Gastrocnemius medialis (tissue), 4 donors: ENCODE measurements at places on chromosomes 2 and 18.

DNA sequence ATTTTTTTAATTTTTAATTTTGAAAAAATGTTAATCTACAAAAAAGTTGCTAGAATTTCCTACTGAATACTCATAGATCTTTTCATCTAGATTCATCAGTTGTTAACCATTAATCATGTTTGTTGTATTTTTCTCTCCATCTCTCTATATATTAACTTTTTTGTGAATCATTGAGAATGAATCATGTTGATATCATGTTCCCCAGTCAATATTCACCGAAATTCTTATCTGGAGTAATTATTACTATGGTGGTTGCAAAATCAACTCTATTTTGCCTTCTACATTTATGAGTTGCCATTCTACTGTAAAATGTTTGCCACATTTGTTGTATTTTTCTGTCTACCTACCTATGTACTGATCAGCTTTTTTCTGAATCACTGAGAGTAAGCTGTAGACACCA lies 154.0 kb downstream of the SPP2 start:
- DNase-seq = no peak

DNA sequence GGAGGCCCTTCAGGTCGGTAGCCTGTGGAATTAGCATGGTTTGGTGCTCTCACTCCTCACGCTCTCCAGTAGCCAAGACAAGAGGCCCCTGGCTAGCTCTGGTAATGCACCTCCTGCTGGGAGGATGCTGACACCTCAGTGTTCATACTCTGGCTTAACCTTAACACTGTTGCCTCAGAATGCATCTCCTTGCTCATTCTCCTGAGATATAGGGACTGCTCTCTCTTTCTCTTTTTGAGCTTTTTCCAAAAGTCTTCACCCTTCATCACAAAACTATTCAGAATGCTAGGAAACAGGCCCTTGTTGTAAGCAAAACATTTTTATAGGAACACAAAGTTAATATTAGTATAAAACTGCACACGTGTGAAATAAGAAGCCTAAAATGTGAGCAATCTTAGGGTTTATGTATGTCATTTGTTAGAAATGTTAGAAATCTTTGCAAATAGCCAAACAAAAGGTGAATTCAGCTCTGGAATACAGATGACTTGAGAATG lies 17.3 kb upstream of the IMPA2 start:
- DNase-seq = no peak

- DNase-seq = no peak
Observed at GRCh38 chr18:12711446-12711845, 8.6 kb downstream of the PSMG2 start.

- no peak for DNase-seq
Observed at GRCh38 chr2:212766921-212767320, 228.3 kb upstream of the ERBB4 start.

DNA sequence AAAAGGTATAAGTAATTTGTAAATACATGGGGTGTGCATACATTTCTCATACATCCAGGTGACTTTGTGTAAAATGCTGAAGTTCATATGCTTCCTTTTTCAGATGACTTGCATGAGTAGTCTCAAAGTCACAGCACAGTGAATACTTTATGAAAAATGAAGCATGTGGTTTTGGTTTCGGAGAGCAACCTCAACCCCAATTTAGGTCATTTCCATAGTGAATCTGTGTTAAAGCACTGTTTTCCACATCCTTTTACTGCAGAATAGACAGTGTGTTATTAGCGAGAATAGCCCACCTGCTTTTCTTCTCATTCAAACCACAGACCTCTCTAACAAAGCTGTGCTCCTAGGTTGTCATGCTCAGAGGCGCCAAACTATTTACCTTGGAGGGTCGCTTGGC lies 204.4 kb upstream of the RASGRP3 start:
- no peak for DNase-seq

GRCh38 chr18:79950515-79951341 lies 725 bp downstream of the SLC66A2 start:
- DNase-seq = no peak

DNA sequence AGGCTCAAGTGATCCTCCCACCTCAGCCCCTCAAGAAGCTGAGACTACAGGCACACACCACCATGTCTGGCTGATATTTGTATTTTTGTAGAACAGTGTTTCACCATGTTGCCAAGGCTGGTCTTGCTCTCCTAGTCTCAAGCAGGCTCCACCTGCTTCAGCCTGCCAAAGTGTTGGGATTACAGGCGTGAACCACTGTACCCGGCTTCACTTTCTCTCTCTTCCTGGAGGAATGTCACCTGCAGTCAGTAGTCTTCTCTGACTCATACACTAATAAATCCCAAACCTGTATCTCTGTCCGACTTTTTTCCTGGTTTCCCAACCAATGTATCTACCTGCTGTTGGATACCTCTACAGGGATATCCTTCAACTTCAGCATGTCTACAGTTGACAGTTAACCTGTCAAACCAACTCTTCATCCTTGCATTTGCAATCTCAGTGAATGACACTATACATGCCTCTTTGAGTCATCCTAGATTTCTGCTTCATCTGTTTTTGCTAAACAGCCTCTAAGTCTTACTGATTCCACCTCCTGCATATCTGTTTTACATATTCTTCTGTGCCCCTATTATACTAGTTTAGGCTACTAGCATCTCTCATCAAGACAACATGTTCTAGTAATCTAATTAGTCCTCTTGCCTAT lies 54.5 kb downstream of the RBBP8 start:
- DNase-seq = no peak

- no peak for DNase-seq
Observed at GRCh38 chr2:222907790-222908441, 47.1 kb downstream of the ACSL3 start.

- DNase-seq = no peak
Observed at GRCh38 chr2:133836691-133837345, 268.6 kb upstream of the NCKAP5 start.

DNA sequence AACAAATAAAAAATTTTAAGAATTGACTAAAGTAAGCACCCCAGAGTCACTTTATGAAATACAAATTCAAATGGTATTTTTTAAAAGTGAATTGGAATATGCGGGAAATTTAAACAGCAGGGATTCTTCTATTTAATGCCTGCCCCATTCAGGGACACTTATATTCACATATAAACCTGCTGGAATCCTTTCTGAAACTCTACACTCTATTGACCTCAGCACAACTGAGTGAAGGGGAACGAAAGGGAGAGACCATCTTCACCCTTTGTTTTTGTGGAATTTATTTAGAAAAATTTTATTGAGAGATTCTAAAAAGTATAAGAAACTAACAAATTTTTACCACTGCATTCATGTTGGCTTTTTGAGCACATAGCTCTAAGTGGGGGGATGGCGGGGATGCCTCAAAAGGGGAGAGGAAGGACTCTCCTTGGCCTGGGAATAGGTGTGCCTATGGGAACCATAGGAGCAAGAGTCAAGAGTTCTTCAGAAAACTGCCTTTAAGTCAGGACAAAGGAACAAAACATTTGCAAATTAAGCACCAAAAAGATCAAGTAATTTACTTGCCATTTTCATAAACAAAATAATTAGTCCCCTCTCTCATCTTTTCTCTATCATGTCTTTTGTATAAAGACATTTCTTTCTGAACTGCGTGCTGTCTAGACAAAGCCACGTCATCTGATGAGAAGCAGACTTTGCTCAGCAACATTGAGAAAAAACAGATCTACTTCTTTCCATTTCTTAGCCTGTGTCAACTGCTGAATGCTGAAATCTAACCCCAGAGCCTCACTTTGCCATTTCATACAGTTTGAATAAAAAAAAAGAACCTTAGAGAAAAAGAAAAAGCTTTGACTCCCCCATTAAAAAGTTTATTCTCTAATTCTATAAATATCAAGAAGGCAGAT lies 21.6 kb upstream of the FLACC1 start:
- DNase-seq = no peak

GRCh38 chr2:2564300-2565078 lies 233.4 kb upstream of the MYT1L start:
- DNase-seq = no peak

DNA sequence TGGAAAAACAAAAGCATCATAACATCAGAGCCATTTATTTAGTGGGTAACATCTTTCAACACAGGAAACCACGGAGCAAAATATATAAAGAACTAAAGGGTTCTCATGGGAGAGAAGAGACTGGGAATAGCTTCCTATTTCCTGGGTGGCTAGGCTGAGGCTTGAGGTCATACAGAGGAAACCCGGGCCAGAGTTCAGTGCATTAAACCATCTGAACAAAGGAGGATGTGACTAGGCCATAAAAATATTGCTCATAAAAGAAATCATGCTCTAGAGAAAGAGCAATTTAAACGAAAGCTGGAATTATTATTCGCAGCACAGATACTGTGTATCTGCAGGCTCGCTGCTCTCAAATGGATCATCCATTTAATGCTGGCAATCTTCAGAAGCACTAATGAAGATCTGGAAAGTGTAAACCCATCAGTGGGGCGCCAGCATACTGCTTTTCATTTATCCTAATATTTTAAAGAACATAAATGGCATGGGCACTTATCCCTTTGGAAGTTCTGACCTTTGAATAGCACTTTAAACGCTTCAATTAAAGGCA lies 83.3 kb downstream of the GALNT14 start:
- no peak for DNase-seq

DNA sequence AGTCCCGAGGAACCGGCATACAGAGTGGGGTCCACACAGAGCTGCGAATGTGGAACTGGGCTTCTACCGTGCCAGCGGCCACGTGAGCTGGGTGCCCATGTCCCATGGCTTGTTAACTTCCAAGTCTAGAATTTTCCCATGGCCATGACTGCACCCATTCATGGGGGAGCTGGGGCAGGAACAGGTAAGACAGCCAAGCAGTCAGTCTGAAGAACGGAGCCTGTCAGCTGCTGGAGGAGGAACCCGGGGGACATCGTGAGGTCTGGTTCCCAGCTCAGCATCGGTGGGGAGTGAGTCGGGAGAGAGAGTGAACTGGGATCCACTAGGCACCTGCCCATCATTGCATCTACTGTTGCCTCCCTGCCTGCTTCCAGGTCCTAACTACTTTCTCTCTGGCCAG lies 86.9 kb downstream of the SH3RF3 start:
- DNase-seq = no peak

DNA sequence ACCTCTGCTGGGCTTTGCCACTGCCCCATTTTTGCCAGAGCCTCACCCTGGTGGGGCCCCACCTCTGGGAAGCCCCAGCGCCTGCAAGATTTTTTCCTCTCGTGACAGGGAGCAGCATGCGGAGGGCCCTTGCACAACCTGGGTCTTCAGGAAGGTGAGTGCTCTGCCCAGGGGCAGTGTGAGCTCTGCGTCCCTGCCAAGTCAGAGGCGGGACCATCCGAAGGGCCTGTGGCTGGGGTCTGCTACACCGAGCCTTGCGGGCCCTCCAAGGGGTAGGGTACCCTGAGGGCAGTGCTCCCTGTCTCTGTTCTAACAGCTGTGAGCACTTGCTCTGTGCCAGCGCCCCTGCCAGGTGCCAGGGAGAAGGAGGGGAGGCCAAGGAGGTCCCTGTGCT lies 5.8 kb upstream of the ODC1 start:
- DNase-seq = no peak

- no peak for DNase-seq
Observed at GRCh38 chr2:122273785-122274419, 518.5 kb downstream of the TSN start.

DNA sequence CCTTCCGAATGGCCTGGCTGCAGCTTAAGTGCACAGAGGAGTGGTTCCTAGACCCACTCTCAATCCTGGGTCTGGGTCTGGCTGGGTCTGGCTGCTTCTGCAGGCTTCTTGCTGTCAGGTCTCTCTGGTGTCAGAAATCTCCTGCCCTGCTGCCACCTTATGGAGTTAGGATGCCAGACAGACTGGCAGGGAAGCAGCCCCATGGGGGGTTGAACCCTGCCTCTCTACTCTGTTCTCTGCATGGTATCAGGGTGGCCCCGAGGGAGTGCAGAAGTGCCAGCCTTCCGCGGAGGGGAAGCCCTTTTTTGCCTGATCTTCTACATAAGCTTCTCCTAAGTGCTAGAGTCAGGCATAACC lies 89.4 kb downstream of the ZCCHC2 start:
- DNase-seq = no peak
